Caki2 (cell line): ENCODE measurements at places on chromosomes 16 and 17. TPM values are rescaled to one million over a fixed set of nuclear protein-coding genes. Genes with fewer than 3 reads are reported as not detected.

TEN1 gene
- 23.1 and 46.5 TPM in 2 replicates for total RNA-seq

DNA sequence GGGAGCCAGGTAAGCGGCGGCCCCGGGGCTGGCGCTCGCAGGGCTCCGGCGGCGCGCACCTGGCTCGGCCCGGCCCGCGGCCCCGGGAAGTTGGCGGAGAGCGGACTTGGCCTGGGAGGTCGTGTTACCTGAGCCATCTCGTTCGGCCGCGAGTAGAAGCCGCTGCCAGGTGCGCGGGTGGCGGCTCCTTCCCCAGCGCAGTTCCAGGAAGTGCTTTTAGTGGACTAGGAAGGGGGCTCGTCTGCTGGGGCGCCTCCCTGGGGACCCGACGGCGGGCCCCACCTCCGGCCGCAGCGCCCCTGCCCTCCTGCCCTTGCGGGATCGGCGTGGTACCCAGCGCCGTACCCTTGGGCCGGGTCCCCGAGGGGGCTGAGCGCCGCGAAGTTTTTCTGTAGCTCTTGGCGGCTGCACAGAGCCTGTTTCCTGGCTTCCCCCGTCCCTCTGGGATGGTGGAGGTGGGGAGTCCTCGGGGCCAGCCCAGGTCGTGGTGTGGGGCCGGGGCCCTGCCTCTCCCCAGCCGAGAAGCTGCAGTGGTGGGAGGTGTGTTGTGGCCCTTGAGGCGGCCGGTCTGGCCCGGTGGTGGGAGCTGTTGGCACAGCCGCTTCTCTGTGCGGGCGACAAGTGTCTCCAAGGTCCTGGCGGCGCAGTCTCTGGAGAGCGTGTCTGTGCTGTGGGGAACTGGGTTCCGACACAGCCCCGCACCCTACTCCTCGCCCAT lies 96.9 kb downstream of the RAB11FIP4 start:
- DNase-seq = no peak

GRCh38 chr16:57305159-57305811 lies 20.8 kb upstream of the PLLP start:
- peak; percentile 43 for DNase-seq

DNA sequence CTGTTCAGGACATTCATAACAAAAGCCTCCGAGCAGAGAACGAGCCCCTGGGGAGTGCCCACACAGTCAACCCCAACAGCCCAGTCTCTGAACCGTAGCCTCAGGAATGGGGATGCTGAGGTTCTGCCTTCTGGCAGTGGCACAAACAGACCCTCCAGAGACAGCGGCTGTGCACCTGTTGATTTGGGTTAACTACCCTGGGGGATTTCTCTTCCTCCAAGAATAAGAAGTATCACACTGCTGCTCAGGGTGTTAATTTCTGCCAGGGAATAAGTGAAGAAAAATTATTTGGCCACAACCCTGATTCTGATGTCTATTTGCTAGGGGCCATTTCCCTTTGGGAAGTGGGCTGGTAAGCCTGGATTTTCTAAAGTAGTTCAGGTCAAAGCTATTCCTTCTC lies 51.0 kb upstream of the PIRT start:
- DNase-seq = no peak

DNA sequence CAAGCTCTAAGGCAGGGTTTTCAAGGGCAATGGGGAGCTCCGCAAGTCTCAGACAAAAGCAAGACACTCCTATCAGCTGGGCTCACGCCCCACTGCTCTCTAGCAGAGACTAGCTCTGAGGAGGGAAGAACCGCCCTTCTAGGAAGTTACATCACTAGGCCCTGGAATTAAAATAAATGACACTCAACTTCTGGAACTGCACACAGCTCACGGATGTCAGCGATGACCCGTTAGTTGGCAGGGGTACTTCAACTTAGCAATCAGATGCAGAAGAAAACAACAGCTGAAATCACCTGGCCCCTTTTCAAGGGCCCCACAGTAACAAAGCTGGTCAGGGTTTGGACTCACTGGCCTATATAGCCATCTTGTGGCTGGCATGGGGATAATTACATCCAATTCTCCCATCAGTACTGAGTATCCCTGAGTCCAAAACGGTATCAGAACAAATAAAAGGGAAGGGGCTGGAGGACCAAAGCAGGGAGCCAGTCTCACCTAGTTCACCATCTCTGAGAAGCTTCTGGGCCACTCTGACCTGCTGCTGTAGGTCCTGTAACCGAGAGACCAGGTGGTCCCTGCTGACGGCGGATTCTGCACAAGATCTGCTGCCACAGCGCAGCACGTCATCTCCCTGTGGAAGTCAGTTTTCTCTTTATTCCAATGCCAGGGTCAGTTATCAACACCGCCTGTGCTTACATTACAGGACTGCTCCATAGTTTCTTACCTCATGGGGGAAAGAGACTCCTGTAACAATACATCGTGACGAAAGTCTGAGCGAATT lies 22.2 kb downstream of the SERPINF1 start:
- DNase-seq = peak; percentile 70

GRCh38 chr17:40862985-40863733 lies 3.9 kb downstream of the KRT12 start:
- no peak for DNase-seq

DNA sequence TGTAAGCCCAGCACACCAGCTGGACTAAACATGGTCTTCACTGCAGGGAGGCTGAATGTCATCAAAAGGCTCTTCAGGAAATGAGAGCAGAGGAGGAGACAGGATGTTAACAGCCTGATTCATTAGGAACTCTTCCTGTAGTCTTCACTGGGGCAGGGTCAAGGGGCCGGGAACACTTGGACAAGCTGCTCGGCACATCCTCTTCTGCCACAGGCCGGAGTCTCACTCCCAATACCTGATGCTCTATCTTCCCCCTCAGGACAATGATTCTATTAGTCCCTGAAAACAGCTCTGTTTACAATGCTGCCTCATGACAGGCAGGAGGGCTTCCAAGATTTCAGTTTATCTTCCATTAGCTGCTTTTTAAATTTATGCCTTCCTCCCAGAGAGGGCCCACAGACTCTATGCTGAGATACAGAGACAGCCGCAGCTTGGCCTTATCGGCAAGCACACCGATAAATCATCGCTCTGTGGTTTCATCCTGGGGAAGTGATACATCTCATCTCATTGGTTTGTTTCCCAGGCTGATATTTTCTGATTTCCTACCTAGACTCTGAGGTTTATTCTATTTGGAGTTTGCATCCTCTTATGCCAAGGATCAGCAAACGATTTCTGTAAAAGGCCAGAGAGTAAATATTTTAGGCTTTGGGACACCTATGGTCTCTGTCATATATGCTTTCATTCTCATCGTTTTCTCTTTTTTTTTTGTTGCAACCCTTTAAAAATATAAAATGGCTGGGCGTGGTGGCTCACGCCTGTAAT lies 214.0 kb upstream of the ASIC2 start:
- DNase-seq = no peak

DNA sequence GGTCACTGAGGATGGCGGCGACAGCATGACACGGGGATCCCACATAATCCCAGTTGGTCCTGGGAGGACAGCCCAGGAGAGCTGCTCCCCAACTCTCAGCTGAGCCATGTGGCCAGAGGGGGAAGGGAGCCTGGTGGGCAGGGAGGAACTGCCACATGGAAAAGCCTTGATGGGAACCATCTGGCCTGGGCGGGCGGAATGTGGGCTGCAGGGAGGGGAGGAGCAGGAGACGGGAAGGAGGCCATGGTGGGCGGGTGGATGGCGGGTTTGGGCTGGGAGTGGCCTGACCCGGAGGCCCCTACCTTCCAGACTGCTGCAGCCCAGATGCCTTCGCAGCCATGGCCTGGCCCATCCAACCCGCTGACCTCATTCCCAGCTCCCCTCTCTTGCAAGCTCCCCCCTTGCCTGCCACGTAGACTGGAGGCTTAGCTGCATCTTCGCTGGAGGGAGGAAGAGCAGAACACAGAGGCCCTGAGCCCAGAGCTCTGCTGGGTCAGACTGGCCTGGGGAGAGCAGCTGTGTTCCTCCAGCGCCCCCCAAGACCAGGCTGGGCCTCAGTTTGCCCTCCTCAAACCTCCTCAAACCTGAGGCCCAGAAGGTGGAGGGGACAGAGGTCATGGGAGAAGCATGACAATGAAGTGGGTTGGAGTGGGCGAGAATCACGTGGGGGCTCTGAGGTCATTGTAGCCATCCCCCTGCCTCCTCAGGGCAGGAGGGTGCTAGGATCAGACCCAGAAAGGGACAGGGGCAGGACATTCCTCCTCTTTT lies 8.2 kb upstream of the COL1A1 start:
- peak; percentile 79 for DNase-seq

DNA sequence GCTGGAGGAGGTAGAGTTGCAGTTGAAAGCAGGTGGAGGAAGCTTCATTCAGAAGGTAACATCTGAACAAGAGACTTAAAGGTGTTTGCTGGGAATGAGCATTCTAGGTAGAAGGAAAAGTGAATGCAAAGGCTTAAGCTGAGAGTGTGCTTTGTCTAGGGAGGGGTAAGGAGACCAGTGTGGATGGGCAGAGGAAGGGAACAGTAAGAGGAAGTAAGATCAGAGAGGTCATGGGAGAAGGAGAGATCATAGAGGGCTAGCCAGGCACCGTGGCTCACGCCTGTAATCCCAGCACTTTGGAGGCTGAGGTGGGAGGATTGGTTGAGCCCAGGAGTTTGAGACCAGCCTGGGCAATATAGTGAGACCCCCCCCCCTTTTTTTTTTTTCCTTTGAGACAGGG lies 3.3 kb downstream of the STX4 start:
- DNase-seq = no peak

GRCh38 chr16:77985111-77985510 lies 37.2 kb upstream of the CLEC3A start:
- DNase-seq = no peak

DNA sequence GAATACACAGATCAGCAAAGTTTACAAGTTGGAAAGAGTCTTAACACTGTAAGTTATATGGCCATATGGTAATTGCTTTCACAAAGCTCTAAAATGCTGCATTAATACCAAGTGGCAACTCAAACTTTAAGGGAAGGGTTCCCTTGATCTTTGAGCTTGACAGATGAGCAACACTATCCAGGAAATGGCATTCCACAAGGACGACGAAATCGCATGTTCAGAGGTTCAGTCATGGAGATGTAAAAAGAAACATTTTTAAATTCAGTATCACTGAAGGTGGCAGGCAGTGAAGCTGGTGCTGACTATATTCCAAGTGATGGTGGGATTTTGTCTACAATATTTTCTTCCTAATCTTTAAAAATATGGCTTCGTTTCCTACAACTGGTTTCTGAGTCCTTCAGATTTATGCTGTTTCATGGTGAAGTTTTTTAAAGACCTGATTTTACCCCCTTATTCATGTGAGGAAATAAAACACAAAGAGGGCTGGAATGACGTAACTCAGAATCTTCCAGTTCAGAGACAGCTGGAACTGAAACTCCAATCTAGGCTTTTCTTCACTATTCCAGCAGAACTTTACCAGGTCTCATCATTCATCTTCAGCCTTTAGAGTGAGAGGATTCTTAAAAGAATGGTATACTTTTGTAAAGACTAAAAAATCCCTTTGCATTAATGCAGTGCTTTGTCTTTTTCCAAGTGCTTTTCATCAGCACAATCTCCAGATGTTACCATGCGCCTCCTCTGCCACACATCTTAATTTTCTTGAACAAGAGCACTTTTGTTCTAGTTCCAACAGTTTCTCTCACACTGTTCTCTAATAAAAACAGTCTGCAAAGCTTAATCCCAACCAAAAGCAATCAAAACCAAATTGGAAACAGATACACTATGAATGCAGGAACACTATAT lies 20.2 kb downstream of the CHCT1 start:
- DNase-seq = no peak

GRCh38 chr16:62213763-62214162 lies 177.5 kb upstream of the CDH8 start:
- no peak for DNase-seq
